OCI-LY7 (cell line): ENCODE measurements at places on chromosomes 1 and 21.

DNA sequence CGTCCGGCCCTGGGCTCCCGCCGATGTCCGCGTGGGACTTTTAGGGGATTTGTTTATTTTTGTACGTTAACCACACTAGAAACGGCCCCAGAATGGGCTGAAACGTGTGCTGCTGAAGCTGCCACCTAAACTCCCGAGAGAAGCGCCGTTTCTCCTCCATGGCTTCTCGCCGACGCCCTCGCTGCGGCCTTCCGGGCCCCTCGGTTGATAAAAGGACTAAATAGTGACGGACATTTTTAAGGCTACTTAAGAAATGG lies 678 bp upstream of the PTTG1IP start:
- no peak for DNase-seq

DNA sequence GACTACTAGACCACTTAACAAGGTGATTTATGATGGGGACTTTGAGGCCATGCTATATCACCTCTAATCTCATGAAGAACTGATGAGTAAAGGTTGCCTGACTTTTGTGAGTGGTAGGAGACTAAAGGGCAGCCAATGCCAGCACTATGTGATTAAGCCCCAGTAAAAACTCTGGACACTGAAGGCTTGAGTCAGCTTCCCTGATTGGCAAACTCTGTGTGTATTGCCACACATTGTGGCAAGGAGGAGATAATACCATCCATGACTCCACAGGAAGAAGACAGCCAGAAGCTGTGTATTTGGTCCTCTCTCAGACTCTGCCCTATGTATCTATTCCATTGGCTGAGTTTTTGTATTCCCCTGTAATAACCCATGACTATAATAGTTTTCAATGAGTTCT lies 413.3 kb upstream of the ZRANB2 start:
- DNase-seq, result no peak

DNA sequence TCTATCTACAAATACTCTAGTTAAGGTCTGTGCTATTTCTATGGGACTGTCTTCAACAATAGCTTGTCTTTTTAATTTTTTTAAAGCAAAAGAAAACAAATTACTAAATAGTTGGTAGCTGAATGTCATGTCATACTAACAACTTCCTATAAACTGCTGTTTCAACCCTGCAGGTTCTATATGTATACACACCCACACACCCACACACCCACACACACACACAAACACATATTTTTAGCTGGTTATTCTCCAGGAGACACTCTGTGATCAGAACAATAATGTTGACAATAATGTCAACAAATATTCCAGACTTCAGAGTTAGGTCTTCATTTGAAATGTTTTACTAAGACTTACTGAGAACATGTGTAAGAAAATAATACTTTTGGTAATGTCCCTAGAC lies 66.7 kb downstream of the AK5 start:
- DNase-seq, result no peak

DNA sequence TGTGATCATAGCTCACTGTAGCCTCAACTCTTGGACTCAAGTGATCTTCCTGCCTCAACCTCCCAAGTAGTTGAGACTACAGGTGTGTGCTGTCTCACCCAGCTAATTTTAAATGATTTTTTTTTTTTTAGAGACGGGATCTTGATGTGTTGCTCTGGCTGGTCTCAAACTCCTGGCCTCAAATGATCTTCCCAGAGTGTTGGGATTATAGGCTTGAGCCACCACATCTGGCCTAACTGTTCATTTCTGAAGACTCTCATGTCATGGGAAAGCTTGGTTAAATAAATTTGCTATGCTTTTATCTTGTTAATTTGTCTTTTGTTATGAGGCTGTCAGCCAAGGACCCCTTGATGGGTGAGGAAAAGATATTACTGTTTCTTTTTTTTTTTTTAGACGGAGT lies 134.0 kb downstream of the MIS18A start:
- DNase-seq, result no peak

DNA sequence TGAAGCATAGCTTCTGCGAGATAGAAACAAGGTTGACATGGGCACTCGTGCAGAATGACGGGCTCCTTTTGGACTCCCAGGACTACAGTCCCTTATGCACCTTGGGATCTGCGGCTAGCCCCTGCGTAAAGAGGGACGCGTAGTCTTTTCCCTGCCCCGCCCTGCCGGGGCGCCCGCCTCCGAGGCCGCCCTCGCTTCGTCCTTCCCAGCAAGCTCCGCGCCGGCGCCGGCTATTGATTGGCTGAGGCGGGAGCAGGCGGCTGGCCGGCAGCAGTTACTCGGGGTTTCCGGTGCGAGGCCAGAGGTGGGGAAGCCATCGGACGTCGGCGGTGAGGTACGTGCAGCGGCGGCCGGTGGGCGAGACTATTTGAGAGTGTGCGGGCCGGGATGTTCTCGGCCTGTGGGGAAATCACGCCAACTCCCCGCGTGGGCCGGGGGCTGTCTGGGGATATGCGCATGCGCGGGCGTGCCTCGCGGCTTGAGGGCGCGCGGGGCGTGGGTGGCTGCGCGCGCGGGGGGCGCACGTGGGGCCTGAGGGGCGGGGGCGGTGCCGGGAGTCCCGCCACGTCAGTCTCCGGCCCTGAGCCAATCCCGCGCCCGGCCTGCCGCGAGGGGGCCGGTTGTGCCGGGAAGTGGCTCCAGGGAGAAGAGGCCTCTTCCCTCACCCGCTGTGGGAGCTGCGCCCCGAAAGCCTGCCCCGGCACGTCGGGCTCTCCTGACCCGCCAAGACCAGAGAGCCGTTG lies at the start of gene TXLNA:
Gene TXLNA, plus strand, starts transcription at position 233 of the 743 bp plus-strand sequence. CDS start 671 bp downstream, outside the sequence.
- DNase-seq, result peak; percentile 92

DNA sequence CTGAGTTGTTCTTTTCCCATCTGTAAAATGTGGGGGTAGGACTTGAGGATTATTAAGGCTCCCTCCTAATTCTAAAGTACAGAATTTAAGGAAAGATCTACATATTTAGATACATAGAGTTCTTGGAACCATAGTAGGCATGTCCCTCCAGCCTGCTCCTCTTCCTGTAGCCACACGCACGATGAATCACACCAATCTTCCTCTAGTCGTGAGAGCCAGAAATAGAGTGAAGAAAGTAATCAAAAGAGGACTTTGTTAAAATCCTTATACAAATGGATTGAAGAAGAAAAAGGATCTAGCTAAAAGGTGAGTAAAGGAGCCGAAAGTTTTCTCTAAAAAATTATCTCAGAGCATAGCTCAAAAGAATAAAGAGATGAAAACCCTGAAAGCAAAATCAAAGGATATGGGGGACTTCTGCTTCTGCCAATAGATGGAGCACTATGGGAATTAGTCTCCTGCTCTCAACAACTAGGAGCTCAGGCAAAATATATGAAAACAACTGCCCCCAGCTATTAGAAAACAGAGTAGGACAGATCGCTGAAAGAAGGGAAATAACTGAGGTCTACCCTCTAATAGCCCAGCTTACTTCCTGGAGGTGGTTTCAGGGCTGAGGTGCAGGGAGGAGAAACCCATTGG lies 8.5 kb downstream of the C1orf141 start:
- DNase-seq, result no peak

DNA sequence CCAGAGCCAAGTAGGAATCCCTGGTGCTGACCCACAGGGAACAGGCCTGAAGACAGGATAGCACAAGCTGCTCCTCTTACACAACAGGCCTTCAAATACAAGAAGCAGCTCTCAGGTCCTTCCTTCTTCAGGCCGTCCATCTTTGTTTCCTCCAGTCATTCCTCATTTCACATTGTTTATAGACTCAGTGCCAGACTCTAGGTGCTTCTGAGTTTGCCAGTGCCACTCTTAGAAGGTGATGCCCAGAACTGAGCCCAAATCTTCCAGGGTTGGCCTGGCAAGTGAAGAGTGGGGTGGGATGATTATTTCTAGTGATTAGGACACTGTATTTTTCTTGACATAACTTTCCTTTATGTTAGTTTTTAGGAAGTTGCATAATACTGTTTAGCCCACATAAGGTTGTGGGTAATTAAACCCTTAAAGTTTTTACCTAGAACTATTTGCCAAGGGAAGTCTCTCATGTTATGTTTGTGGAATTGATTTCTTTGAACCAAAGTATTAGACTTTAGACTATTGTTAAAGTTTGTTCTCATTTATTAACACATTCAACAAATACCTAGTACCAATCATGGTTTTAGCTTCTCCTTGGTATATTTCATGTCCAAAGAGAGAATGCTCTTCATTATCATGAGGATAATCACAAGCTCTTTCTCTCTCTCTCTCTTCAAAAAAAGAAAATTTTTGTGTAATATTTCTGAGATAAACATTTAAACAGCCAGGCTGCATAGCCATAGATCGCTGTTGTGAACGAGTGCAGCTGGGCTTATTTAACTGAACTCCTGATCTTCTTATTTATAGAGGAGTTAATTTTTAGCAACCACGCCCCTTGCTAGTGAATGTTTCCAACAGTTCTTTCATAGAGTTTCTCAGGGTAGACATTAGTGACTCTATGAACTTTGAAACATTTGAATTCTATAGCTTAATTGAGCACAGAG lies 47.7 kb downstream of the PGM1 start:
- DNase-seq, result no peak
